ENCODE measurements at places on chromosomes 11 and 22. TPM values are rescaled to one million over a fixed set of nuclear protein-coding genes. Genes with fewer than 3 reads are reported as not detected.

Gene JAML
- total RNA-seq = not detected

Gene CLNS1A
- 186 TPM for total RNA-seq

Gene PDGFB
- total RNA-seq = 4.5 TPM

Gene OR8A1
- not detected for total RNA-seq

Gene NLRP14
- total RNA-seq = not detected

Gene TSPO
- 147 TPM for total RNA-seq

Gene OR51I1
- not detected for total RNA-seq
